Bone marrow (tissue), 2 donors: ENCODE measurements at places on chromosomes 5 and 9.

- no peak for DNase-seq
These were observed 3.4 kb upstream of the SPINK4 start for GRCh38 chr9:33236571-33236970.

DNA sequence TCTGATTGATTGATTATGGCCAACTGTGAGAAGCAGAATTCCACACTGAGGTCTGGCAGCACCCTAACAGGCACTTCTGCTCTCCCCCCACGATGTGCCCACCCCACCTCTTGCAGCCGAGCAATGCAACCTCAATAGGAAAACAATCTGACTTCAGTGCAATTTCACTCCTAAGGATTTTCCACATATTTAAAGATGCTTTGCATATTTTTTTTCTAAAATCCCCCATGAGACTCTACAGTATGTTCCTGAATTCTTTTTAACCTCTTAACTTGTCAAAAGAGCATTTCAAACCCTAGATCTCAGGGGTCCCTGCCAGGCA is 243.1 kb downstream of the AUH start:
- no peak for DNase-seq

DNA sequence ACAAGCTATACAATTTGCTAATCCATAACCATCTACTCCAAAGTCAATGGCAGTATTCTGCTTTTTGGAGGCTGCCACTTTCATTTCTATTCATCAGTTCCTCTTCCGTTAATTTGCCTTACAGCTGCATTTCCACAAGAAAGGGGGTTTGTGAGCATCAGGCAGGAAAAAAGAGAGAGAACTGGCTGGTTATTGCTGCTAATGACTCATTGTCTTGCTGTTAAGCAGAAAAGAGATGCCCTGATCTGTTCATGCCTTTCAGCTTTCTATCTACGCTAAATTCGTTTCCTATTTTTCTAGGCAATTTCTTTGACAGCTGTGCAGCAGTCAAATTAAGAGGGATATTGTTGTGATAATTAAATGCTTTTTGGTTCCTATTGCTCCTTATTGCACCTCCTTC is 65.9 kb upstream of the GNAQ start:
- DNase-seq = no peak

DNA sequence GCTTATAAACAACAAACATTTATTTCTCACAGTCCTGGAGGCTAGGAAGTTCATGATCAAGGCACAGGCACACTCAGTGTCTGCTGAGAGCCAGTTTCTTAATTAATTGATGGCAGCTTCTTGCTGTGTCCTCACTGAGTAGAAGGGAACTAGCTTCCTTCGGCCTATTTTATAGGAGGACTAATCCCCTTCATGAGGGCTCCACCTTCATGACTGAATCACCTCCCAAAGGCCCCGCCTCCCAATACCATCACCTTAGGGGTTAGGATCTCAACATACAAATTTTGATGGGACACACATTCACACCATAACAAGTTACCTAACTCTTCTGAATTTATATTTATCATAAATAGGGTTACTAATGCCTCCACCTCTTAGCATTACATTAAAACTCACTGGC is 129.8 kb downstream of the GNAQ start:
- no peak for DNase-seq

DNA sequence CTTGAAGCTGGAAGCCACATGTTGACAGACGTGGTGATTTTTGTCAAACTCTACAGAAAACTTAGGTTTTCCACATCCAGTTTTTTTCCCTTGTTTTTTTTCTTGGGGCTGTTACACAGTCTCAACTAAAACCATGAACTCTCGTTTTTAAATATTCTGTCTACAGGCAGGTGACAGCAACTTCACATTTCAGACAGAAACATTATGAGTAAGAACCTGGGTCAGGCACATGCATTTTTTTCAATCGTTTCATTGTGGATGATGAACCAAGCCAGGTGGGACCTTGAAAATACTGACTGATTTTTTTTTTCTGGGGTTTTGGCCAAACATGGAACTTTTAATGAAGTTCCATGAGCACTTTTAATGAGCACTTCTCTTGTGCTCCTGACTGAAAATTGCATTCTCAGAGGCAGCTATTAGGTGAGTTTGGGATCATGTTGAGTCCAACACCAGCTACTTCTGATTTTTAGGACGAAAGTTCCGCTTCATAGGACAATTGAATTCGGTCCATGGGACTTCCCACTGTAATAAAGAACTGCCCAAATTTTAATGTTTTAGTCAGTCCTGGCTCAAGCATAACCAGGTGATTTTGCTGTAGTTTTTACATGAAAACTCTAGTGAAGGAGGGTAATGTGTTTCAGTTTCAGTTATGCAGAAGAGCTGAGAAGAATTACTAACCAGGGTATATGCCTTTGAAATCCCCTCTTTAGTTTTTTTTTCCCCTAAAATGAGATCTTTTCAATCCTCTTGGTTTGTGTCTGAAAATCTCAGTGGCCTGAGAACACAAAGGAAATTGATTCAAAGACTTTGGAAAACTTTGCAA is 93.2 kb upstream of the ADAMTS16 start:
- DNase-seq = no peak

- no peak for DNase-seq
These were observed 114.5 kb upstream of the SPRY4 start for GRCh38 chr5:142439207-142439860.

- DNase-seq = peak; percentile 53
These were observed 5.9 kb downstream of the ABCA2 start for GRCh38 chr9:137021979-137022661.

- no peak for DNase-seq
These were observed 21.3 kb downstream of the PWWP2A start for GRCh38 chr5:160097991-160098390.

GRCh38 chr5:52443187-52443586 is 344.5 kb upstream of the ITGA1 start:
- no peak for DNase-seq

- peak; percentile 52 for DNase-seq
These were observed 12.4 kb downstream of the CBY3 start for GRCh38 chr5:179668391-179668790.

GRCh38 chr9:81598811-81599210 is 90.5 kb downstream of the TLE1 start:
- no peak for DNase-seq

GRCh38 chr5:65103756-65104440 is 335.2 kb downstream of the CWC27 start:
- DNase-seq = no peak

- DNase-seq = no peak
These were observed 16.3 kb upstream of the IGFBPL1 start for GRCh38 chr9:38440516-38440915.

- no peak for DNase-seq
These were observed 70.6 kb upstream of the PCSK1 start for GRCh38 chr5:96503501-96504236.

DNA sequence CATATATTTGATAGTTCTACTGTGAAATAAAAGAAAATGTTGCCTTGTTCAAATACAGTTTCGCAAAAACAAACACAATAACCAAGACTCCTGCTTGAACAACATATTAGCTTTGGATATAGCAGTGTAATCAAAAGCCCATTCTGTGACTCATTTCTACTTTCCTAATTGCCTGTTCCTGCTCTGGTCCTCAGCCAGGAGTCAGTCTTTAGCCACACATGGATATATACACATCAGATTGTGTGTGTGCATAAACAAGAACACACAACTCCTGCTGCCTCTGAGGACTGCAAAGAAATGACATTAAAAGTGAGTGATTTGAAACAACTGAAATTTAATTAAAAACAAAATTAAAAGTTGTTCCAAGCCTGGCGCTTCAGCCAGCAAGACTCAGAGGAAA is 334.8 kb downstream of the TRIM32 start:
- no peak for DNase-seq

- DNase-seq = no peak
These were observed 443.9 kb upstream of the KLF4 start for GRCh38 chr9:107933516-107933915.

DNA sequence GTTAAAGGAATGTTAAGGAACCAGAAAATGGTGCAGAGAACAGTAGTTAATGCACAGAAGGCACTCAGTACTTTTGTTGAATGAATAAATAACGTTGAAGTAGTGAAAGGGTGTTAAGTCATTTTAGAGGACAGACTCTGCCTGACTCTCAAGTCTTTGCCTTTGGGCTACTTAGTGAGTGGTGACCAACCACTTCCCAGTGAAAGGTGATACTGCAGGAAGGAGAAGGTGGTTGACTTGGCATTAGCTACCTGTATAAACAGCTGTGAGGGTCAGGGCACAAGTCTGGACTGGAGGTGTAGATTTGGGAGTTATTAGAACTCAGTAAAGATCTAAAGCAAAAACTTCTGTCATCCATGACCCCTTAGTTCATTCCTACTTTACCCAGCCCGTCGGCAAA is 4.9 kb upstream of the SHB start:
- DNase-seq = no peak

DNA sequence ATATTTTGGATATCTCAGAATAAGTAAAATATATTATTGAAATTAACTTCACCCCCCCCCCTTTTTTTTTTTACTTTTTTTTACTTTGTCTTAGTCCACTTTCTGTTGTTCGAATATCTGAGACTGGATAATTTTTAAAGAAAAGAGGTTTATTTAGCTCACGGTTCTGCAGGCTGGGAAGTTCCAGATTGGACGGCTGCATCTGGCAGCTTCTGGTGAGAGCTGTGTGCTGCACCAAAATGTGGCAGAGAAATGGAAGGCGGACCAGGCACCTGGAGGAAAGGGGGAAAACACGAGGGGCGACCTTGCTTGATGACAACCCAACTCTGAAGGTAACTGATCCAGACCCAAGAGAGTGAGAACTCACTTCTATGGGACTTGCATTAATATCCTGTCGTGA is 5.6 kb upstream of the GMCL2 start:
- DNase-seq = no peak

DNA sequence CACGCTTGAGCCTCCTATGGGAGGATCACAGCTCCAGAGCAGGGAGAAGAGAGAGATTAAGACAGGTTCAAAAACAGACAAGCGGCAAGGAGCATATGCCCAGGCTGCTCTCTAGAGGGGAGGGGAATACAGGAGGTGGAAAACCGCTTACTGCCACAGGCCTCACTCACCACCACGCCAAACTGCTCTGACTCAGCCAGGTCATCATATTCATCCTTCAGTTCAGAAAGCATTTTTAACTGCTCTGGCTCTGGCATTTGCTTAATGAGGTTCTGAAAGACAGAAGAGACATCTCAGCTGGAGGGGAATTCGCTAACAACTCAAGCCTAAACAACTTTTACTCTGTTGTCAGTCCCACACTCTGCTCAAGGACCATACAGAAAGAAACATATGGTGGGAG is 40.1 kb downstream of the PCDHGC5 start:
- DNase-seq = no peak

DNA sequence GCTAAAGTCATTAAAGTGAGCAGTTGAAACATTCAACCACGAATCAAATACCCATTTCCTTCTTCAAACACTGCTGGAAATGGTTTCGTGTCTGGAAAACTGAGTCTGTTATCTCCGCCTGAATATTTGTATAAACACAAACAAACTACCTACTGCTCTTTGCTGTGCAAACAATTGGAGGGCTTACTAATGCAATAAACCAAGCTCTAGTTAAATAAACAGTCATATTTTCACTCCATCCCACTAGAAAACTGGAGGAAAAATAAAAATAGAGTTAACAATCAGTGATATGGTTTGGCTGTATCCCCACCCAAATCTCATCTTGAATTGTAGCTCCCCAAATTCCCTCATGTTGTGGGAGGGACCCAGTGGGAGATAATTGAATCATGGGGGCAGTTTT is 397.6 kb downstream of the RASEF start:
- no peak for DNase-seq

- no peak for DNase-seq
These were observed 33.7 kb upstream of the MVB12B start for GRCh38 chr9:126292736-126293521.

DNA sequence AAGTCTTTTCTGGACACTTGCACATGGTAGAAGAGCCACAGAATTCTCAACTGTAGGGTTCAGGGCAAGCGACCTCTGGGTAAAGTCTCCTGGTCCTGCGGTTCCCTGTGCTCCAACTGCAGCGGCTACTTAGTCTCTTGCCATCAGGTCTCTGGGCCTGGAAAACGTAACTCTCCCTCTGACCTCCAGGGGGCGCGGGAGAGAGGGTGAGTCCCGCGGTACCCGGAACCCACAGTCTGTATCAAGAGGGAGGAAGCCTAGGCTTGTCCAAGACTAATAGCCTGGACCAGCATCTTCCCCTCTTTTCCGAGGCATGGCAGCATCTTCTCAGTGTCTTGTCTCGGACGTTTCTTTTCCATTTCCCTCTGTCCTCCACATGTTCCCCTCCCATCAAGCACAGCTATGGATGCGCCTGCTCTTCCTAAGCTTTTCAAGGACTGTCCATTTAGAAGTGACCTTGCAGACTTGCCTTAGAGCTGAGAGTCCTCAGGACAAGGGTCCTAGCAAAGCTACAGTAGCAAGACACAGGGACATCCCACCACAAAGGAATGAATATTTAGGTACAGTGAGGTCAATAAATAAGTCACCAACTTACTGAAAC is 59.3 kb downstream of the FSTL4 start:
- peak; percentile 11 for DNase-seq

GRCh38 chr5:79301046-79301712 is 65.2 kb downstream of the JMY start:
- DNase-seq = no peak

DNA sequence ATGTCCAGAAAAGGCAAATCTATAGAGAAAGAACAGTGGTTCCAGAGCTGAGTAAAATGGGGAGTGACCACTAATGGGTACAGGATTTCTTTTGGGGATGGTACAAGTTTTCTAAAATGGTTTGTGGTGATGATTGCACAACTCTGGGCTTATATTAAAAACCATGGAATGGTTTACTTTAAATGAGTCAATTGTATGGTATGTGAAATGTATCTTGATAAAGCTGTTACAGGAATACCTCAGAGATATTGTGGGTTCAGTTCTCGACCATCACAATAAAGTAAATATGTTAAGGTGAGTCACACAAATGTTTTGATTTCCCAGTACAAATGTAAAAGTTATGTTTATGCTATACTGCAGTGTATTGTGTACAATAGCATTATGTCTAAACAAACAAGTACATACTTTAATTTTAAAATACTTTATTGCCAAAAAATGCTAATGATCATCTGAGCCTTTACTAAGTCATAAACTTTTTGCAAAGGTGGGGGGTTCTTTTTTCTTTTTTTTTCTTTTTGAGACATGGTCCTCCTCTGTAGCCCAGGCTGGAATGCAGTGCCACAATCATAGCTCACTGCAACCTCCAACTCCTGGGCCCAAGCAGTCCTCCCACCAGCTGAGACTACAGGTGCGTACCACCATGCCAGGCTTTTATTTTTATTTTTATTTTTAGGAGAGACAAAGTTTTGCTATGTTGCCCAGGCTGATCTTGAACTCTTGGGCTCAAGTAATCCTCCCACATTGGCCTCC is 65.9 kb downstream of the SHOC1 start:
- DNase-seq = no peak

- DNase-seq = no peak
These were observed 338.0 kb downstream of the NSG2 start for GRCh38 chr5:174383210-174384167.

GRCh38 chr5:146618434-146618833 is 102.4 kb upstream of the GPR151 start:
- no peak for DNase-seq
